ENCODE measurements at places on chromosomes 5 and 9.
A peak's percentile ranks its signal among the peaks of the same experiment; 100 is the strongest.

GRCh38 chr9:117783828-117784227 lies 79.6 kb downstream of the TLR4 start:
- DNase-seq = no peak

DNA sequence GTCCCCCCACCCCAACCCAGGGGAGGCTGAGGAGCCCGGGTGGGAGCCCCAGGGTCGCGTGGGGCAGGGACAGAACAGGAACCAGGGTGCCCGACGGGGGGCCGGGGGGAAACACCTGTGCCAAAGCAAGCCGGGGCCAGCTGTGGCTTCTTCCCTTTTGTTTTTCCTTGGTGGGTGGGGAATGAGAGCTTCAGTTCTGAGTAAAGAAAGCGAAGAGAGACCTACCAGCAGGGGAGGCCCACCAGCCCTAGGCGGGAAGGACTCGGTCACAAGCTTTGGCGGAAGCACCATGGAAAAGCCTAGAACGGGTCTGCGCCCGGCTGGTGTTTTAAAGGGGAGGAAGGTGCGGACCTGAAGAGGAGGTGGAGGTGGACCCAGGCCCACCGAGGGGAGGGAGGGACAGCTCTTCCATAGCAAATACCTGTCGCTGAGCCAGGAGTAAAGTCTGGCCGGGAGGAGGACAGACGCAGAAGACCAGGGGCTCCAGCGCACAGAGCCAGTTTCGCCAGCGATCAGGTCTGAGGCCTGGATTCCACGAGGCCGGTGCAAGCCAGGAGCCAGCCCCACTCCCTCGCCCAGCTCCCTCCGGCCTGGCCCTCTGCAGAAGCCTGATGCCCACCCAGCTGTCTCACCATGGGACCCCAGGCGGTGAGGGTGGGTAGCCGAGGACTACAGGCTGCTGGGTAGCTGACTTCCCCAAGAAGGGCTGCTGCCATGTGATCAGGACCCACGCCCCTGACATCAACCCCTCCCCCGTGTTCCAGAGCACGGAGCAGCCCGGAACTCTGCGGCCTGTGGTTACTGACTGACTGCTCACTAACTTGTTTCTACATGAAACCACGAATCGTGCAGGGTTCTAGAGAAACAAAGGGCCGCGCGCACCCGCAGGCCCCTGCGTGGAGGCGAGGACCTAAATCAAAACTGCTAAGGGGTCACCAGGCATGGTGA lies 849 bp upstream of the MGAT1 start:
- peak; percentile 48 for DNase-seq

DNA sequence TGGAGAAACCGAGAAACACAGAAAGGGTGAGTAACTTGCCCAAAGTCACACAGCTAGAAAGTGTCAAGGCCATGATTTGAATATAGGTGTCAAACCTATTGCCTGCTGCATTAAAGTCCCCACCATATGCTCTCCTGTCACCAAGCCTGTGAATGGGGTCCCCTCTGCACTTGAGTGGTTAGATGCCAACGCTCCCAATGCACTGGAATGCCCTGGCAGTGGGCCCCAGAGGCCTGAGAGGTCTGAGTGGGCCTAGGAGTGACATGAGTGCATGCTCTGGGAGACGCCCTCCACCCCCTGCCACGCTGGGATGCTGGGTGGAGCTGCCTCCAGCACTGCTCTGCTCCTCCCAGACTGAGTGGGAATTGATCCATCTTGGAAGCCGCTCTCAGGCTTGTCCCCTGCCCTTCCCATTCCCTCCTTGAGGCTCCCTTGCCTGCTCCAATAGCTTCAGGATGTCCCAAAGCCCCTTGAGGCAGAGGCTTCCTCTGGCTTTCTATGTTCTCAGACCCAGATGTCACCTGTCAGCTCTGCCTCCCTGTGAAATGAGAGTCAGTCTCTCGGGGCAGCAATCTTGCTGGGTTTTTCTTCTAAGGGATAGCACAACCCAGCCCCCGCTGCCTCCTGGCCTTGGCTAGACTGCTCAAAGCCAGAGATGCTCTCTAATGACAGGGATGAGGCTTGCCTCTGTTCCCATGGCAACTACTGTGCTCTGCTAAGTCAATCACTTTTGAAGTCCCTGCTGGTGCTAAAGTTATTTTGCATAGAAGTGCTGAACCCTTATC lies 6.6 kb upstream of the ARSI start:
- no peak for DNase-seq

DNA sequence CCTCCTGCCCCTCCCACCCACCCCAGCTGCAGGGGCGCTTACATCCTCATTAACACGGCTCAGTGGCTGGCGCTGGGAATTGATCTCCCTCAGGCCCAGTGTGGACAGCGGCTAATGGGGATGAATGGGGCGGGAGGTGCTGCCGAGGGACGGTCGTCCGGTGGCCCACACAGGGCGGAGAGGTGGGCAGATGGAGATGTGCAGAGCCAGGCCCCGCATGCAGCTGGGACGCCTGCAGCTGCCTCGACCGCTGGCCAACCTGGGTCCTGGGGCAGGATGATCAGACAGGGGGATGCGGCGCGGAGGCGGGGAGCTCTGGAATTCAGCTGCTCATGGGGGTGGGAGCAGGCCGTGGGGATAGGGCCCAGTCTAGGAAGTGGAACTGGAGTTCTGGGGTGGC lies 17.6 kb downstream of the TSPAN17 start:
- DNase-seq = no peak

DNA sequence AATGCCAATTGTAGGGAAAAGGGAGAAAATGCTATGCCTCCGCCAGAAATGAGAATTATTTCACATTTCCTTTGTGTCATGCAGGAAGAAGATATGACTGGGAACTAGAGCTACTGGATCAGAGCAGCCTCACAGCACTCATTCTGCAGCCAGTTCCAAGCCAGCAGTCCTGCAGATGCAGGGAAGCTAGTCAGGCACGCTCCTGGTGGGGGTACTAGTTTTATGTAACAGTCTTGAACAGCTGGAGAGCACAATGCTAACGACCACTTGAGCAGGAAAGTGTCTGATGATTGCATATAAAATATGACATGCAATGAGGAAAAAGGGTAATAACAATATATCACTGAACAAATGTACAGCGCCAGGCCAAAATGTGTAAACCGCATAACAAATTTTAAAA lies 21.7 kb downstream of the CDH10 start:
- DNase-seq = no peak

Data from neuronal stem cell (in vitro differentiated cells).